ENCODE measurements at places on chromosomes 11 and 22. TPM values are rescaled to one million over a fixed set of nuclear protein-coding genes. Genes with fewer than 3 reads are reported as not detected.

- no peak for DNase-seq
These were observed 135.9 kb downstream of the NTM start for GRCh38 chr11:131506348-131506747.

DNA sequence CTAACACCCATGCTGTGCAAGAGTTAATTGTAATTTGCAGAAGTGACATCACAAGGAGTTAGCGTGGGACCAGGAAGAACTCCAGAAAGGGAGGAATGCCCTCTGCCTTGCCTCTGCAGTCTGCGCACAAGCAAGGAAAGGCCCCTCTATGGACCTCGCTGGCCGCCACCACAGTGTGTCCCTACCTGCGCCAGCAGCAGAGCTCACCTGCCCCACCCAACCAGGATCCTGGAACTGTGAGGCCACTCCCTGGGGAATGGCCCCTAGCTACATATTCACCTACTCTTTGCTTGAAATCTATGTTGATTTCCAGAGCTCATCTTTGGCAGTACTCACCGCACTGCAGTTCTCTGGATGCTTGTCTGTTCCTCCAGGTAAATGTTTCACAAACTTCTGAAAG is 72.0 kb upstream of the MTNR1B start:
- no peak for DNase-seq

The CLMP gene
- 4.8 TPM for total RNA-seq

DNA sequence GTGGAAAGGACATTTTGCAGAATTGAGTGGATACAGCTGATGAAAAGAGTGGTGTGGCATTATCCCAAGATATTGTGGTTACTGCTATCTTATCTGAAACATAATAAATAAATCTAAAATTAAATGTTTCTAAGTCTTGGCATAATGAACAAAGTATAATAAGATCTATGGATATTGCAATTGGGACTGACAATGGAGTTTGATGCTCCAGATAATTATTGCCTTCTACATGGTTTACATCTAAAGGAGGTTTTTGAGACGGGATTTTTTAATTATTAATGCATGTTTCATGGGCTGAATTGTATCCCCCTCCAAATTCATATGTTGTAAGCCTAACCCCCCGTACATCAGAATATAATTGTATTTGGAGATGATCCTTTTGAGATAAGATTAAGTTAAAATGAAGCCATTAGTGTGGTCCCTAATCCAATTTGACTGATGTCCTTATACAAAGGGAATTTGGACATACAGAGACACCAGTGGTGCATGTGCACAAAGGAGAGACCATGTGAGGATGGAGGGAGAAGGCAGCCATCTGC is 198.5 kb downstream of the MSANTD4 start:
- no peak for DNase-seq

DNA sequence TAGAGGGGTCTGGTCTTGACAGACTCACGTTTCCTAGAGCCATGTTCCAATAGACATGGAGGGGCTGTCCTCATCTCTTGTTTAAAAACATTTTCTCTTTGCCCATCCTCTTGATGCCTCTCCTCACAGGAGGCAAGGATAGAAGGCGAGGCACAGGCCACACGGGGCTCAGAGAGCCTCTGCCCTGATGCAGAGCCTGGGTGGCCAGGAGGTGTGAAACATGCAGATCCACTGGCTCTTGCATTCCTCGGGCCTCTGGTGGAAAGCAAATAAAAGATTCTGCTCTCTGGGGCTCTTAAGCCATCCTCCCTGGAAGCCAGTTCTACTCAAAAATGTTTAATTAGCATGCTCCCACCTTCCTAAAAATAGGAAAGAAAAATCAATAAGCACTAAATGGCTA is 43.6 kb upstream of the NTM start:
- no peak for DNase-seq

The MYOD1 gene
- total RNA-seq = not detected

The MUC5AC gene
- not detected for total RNA-seq

- no peak for DNase-seq
These were observed 11.1 kb upstream of the ANO1 start for GRCh38 chr11:70067036-70067435.

The OR52I1 gene
- not detected for total RNA-seq

The PKNOX2 gene
- total RNA-seq = 34.9 TPM

DNA sequence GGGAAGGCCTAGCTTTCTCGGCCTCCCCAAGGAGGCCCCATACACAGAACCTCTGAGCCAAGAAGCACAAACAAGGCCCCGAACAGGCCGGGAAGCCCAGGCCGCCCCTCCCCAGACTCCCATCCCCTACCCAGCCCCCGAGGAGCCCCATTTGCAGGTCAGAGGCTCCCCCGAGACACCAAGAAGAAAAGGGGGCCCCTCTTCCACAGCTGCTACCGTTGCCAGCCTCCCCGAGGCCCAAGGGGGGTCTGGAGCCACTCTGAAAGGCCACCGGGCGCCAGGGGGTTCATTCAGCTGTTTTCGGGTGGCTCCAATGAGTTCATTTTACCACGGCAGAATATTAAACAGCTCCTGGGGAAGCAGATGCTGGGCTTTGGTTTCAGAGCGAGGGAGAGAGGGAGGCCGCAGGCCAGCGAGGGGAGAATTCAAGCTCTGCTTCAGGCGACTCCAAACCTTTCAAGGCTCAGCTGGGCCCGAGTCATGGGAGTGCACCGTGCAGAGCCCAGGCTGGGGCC is 28.5 kb downstream of the MN1 start:
- no peak for DNase-seq

The FGF3 gene
- total RNA-seq = not detected

The VSIG2 gene
- not detected for total RNA-seq

DNA sequence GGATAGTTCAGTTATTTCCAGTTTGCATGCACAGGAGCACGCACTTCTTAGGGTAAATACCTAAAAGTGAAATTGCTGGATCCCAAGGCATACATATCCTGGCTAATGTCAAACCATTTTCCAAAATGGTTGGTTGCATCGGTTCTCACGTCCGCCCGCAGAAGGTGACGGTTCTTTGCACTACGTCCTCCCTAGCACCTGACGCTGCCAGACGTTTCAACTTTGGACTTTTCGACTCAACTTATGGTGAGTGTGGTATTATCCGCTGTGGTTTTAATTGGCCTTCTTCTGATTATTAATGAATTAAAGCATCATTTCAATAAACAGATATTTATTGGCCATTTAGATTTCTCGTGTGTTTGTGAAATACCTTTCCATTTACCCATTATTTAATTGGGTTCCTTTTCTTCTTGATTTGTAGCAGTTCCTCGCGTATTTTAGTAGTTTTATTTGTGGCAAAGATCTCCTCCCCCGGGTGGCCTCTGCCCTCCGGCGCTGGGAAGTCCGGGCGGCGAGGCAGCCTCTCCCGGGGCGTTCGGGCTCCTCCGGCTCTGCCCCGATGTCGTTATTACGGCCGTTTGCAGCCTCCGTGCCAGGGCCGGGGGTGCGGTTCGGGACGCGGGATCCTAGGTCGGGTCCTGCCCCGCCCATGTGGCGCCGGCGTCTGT is at the start of gene JHY:
TSS of gene JHY (plus strand) at position 571 of the 668 bp plus-strand sequence. CDS start 3,091 bp downstream, outside the sequence.
- DNase-seq = no peak

- DNase-seq = no peak
These were observed 1458.1 kb upstream of the TENM4 start for GRCh38 chr11:80898910-80899309.

DNA sequence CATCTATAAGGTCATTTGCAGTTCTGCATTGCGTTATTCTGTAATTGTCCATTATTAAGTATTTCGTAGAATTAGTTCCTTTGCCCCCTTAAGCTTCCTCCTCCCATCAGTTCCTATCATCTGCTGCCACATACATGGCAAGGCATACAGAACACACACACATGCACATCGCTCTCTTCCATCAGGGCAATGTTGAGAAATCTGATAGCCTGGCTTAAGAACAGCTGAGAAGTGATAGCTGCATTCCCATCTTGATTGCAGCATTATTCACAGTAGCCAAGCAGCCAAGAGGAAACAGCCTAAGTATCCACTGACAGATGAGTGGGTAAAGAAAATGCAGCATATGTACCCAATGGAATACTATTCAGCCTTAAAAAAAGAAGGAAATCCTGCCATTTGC is 186.8 kb upstream of the CADM1 start:
- DNase-seq = no peak

The FIBIN gene
- total RNA-seq = 98.5 TPM

- no peak for DNase-seq
These were observed 5.0 kb downstream of the ASCL2 start for GRCh38 chr11:2265396-2265795.

DNA sequence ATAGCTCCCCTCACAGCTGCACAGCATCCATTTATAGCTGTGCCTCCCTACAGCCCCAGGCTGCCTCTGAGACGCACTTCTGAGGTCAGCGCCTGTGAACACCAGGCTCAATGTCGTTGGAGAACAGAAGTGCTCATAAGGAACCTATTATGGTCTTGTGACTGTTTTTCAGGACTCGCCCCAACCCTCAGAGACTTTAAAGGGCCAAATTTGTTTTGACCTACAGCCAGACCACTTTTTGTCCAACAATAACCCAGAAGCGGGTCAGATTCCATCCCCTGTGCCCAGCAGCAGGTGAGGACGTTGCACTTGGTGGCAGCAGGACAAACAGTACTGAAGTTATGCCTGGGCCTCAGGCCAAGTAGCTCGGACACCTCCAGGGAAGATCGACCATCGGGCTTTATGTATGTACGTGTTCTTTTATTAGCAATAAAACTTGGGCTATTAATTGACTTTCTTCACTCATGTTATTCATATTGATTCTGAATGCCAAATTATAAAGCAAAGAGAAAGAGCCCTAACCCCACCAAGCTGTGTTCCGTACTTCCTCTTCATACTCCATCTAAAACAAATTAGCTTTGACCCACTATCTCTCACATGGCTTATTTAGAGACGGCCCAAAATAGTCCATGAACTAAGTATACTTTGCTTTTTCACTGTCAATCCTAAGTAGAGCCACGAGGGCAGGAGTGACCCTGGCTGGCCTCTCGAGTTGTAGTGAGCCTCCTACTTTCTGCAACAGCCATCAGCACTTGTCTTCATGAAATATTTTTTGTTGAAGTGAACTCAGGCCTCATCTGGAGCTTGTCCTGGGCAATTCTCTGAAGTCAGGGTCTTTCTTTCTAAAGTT is 92.3 kb upstream of the PAX6 start:
- no peak for DNase-seq

GRCh38 chr11:132792341-132793140 is 739.8 kb downstream of the OPCML start:
- DNase-seq = no peak

GRCh38 chr22:36104435-36104834 is 56.1 kb downstream of the APOL3 start:
- DNase-seq = peak; percentile 17

- DNase-seq = no peak
These were observed 52.9 kb upstream of the CARS1 start for GRCh38 chr11:3109921-3110706.

GRCh38 chr11:107337917-107338316 is 119.7 kb downstream of the CWF19L2 start:
- DNase-seq = no peak

The NUP50 gene
- 35.8 TPM for total RNA-seq

DNA sequence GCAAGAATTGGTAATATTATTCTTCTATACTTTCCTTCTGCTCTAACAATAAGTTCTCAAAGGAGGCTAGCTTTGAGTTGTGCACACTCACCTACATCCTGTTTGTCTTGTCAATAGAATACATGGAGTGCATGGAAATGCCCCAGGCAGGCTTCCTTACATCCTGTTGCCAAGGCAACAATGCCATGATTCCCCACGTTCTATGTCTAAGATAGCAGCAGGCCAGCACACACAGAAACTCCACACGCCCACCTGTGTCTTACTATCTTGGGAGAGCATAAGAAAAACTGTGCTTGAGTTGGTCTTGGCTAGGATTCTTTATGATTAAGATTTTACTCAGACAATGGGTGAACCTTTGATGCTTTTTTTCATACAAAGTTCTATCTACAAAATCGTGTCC is 379.2 kb downstream of the AASDHPPT start:
- no peak for DNase-seq

The INCENP gene
- total RNA-seq = 21.6 TPM

DNA sequence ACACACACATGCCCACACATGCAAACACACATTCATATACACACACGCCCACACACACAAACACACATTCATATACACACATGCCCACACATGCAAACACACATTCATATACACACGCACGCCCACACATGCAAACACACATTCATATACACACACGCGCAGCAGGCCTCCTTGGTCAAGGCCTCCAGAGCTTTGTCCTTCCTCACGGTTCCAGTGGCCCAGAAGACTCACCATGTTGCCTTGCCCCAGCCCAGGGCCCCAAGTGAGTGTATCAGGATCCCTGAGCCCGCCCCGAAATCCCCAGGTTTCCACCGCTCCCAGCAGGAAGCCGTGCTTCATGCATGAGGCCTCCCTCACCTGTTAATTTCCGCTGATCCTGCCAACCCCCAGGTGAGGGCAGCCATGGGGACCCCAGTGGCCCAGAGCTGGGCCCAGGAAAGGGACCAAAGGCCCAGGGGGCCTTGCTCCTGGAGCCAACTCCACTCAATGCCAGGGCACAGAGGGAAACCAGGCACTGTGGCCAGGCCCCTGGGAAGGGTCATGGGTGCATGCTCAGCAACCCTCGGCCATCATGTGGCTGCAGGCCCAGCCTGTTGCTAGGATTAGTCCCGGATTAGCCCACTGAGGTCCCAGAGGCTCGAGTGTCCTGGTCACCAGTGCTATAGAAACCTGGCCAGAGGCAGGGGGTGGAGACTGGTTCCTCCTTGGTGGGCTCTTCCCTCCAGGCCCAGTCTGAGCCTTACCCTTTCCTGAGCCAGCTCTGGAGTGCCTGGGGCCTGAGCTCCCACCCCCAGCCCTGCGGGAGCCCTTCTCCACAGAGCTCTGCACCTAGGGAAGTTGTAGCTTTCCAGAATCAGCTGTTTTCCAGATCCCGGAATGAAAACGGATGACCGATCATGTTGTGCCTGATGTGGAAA is 34.4 kb downstream of the IGF2 start:
- DNase-seq = peak; percentile 76

GRCh38 chr11:129061492-129062230 is 119.0 kb upstream of the TP53AIP1 start:
- no peak for DNase-seq

DNA sequence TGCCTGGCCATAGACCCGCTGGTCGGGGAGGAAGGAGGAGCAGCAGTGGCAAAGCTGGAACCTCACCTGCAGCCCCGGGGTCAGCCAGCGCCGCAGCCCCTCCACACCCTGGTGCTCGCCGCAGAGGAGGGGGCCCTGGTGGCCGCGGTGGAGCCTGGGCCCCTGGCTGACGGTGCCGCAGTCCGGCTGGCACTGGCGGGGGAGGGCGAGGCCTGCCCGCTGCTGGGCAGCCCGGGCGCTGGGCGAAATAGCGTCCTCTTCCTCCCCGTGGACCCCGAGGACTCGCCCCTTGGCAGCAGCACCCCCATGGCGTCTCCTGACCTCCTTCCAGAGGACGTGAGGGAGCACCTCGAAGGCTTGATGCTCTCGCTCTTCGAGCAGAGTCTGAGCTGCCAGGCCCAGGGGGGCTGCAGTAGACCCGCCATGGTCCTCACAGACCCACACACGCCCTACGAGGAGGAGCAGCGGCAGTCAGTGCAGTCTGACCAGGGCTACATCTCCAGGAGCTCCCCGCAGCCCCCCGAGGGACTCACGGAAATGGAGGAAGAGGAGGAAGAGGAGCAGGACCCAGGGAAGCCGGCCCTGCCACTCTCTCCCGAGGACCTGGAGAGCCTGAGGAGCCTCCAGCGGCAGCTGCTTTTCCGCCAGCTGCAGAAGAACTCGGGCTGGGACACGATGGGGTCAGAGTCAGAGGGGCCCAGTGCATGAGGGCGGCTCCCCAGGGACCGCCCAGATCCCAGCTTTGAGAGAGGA is 11.9 kb downstream of the TMEM121B start:
- DNase-seq = peak; percentile 80
